ENCODE measurements at places on chromosomes 1 and 21. TPM values are rescaled to one million over a fixed set of nuclear protein-coding genes. Genes with fewer than 3 reads are reported as not detected.

DNA sequence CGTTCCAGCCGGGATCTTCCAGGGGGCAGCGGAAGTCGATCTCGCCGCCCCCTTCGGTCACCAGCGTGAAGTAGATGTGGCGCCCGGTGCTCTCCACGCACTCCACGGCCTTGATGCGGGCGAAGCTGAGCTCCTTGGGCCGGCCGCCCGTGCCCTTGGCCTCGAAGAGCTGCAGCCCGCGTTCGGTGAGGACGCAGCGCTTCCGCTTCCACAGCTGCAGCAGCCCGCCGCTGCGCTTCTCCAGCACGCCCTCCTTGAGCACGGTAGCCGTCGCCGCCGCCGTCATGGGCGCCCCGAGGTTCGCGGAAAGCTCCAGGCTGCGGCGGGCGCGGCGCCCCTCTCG, 516 bp downstream of the PHLDA3 start:
- no peaks in the 10 kb centered on the region for H3K36me3 ChIP-seq
- H3K4me1 ChIP-seq: no peaks in the 10 kb centered on the region

GRCh38 chr1:184101141-184101540, 49.6 kb downstream of the TSEN15 start:
- no peaks in the 10 kb centered on the region for H3K36me3 ChIP-seq
- no peaks in the 10 kb centered on the region for H3K4me1 ChIP-seq
- no peak for DNase-seq
- H3K27ac ChIP-seq: no peak overlapping the region

GRCh38 chr1:10635992-10636391, 160.5 kb downstream of the CASZ1 start:
- H3K27me3 ChIP-seq: no peaks in the 10 kb centered on the region
- H3K36me3 ChIP-seq: no peaks in the 10 kb centered on the region
- DNase-seq: no peak
- H3K27ac ChIP-seq: no peak overlapping the region
- H3K4me3 ChIP-seq: no peak overlapping the region

GRCh38 chr1:94209982-94210381, 27.4 kb downstream of the ARHGAP29 start:
- H3K27ac ChIP-seq: no peak overlapping the region
- no peaks in the 10 kb centered on the region for H3K36me3 ChIP-seq
- no peak overlapping the region for H3K4me3 ChIP-seq
- no peaks in the 10 kb centered on the region for H3K4me1 ChIP-seq

- no peaks in the 10 kb centered on the region for H3K27me3 ChIP-seq
- H3K27ac ChIP-seq: peak overlapping the region; percentile 77
- H3K36me3 ChIP-seq: peaks cover 33% of the 10 kb centered on the region
- H3K4me1 ChIP-seq: peaks cover 46% of the 10 kb centered on the region
Observed at GRCh38 chr1:39960431-39960958, 5.5 kb downstream of the MFSD2A start.

GRCh38 chr1:111441573-111442192, 7.4 kb downstream of the WDR77 start:
- peaks cover 84% of the 10 kb centered on the region for H3K36me3 ChIP-seq
- H3K27ac ChIP-seq: no peak overlapping the region
- H3K27me3 ChIP-seq: no peaks in the 10 kb centered on the region
- H3K4me3 ChIP-seq: no peak overlapping the region
- peaks cover 3% of the 10 kb centered on the region for H3K4me1 ChIP-seq

DNA sequence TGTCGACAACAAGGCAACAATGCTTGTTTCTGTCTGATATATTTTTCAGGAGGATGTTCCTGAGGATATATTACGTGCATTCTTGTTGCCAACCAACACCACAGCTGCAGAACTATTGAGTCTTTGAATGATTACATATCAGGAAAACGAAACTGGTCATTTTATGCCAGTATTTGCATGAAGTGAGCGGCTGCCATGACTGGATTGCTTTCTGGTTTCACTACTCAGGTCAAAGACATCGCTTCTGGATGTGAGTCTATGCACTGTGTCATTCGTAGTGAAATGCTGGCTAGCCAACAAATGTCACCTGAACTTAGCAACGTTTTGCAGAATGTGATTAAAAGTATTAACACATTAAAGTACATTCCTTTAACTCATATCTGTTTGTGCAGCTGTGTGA, 35.8 kb upstream of the OLFM3 start:
- no peak overlapping the region for H3K27ac ChIP-seq
- H3K4me1 ChIP-seq: no peaks in the 10 kb centered on the region
- H3K27me3 ChIP-seq: no peaks in the 10 kb centered on the region
- H3K36me3 ChIP-seq: no peaks in the 10 kb centered on the region
- H3K4me3 ChIP-seq: no peak overlapping the region

DNA sequence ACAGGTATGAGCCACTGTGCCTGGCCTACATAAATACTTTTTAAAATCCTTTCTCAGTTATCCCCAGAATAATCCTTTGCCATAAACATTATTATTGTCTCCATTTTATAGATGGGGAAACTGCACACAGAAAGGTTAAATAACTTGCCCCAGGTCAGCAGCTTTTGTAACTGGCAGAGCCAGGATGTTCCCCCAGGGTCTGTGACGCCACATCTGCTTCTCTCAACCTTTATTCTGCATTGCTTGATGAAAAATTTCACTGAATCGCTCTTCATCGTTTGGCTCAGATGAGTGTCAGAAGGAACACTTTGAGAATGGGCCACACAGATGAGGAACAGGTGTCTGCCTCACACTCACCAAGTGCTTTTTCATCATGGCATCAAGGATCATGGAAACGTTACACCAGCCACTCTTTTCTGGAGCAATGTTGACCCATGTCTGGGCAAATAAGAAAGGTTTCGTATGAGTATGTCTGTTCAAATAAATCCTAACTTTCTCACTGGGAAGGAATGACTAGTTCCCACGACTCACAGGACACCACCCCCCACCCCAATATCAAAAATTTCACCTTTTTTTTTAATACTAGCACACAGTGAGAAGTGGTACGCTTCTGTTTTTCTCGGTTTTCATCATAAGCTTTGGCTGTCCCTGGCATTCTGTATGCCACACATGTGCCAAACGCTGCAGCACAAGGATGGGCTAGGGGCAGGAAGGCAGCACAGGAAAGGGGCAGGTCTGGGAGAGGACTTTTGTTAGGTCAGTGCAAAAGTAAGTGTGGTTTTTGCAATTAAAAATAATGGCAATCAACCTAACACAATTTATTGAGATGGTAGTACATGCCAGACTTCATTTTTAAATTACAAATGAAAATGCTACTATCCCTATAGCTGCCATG, 9.0 kb upstream of the PTGFRN start:
- H3K4me3 ChIP-seq: no peak overlapping the region
- H3K27ac ChIP-seq: no peak overlapping the region
- peaks cover 7% of the 10 kb centered on the region for H3K4me1 ChIP-seq
- no peaks in the 10 kb centered on the region for H3K27me3 ChIP-seq

DNA sequence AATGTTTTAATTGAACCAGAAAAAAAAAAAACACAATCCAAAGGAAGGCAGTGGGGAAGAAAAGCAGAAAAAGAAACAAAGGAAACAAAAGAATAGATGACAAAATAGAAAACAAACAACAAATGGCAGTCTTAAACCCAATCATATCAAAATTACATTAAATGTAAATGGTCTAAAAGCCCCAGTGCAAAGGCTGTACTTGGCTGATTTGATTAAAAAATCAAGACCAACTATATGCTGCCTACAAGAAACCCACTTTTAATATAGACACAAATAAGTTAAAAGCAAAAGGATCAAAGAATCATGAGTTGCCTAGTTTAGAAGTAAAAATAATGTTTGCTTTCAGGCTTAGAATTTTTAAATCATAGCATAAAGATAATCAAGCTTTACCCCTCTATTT, 19.8 kb upstream of the C1orf115 start:
- H3K27ac ChIP-seq: no peak overlapping the region
- no peaks in the 10 kb centered on the region for H3K4me1 ChIP-seq
- H3K27me3 ChIP-seq: no peaks in the 10 kb centered on the region
- no peaks in the 10 kb centered on the region for H3K36me3 ChIP-seq

DNA sequence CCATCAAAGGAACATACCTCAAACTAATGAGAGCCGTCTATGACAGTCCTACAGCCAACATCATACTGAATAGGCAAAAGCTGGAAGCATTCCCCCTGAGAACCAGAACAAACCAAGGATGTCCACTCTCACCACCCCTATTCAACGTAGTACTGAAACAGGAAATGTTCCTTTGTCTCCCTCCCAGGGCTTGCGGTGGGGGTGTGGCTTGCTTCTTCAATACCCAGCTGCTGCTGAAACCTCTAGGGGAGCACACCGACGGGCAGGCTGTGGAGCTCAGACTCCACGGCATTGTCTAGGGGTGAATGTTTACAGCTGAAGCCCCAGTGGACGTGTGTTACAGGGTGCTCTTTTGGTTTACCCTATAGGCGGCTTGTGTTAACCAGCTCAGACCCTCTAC, 30.5 kb upstream of the B3GALT2 start:
- no peaks in the 10 kb centered on the region for H3K4me1 ChIP-seq
- no peak overlapping the region for H3K27ac ChIP-seq
- no peaks in the 10 kb centered on the region for H3K27me3 ChIP-seq
- H3K36me3 ChIP-seq: peaks cover 13% of the 10 kb centered on the region

DNA sequence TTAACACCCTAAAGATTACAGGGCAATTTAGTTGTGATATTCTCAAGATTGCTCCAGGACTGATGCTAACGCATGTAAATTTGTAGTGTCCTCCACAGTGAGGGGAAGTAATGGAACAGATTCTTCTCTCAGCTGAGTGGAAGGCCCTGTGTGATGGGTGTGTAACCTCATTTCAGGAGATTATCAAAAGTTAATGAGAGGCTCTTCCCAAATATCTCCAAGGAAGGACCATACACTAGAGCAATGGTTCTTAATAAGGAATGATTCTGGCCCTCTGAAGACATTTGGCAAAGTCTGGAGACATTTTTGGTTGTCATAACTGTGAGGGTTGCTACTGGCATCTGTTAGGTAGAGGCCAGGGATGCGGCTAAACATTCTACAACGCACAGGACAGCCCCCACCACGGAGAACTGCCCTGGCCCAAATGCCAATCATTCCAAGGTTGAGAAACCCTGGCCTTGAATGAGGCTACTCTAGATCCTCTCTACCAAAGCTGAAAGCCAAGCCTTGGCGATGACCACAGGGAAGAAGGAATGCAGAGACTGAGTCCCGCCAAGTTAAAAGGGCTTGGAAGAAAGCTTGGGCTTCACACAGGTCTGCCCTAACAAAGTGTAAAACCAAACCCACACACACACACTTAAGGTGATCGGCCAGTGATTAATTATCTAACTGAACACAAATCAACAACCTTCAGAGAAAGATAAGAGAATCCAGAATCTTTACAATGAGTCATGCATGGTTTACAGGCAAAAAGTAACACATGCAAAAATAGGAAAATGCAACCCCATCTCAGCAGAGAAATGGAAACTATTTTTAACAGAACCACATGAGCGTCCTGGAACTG, 135.8 kb downstream of the SYF2 start:
- no peak for DNase-seq
- H3K27me3 ChIP-seq: no peaks in the 10 kb centered on the region
- no peak overlapping the region for H3K27ac ChIP-seq
- H3K4me3 ChIP-seq: no peak overlapping the region
- no peaks in the 10 kb centered on the region for H3K36me3 ChIP-seq

- no peak overlapping the region for H3K27ac ChIP-seq
- no peaks in the 10 kb centered on the region for H3K27me3 ChIP-seq
- no peak overlapping the region for H3K4me3 ChIP-seq
Observed at GRCh38 chr21:41112740-41113692, 54.9 kb upstream of the BACE2 start.

DNA sequence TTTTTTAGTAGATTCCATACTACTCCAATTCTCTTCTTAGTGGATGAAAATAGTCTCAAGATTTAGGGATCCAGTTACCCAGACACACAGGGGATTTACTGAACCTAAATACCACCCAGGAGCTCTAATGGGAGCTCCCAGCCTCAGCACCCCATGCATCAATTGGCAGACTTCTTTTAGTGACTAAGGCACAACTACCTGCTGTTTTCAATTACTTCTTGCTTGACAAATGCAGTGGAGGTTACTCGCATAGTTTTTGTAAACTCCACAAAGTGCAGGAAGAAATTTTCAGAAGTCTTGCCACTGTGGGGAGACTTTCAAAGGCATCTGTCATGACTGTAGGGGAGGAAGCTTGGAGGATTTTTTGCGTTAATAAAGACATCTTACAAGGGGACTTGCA, 35.5 kb upstream of the MAP10 start:
- no peaks in the 10 kb centered on the region for H3K27me3 ChIP-seq
- H3K4me3 ChIP-seq: no peak overlapping the region
- no peak overlapping the region for H3K27ac ChIP-seq
- no peaks in the 10 kb centered on the region for H3K36me3 ChIP-seq
- H3K4me1 ChIP-seq: no peaks in the 10 kb centered on the region

DNA sequence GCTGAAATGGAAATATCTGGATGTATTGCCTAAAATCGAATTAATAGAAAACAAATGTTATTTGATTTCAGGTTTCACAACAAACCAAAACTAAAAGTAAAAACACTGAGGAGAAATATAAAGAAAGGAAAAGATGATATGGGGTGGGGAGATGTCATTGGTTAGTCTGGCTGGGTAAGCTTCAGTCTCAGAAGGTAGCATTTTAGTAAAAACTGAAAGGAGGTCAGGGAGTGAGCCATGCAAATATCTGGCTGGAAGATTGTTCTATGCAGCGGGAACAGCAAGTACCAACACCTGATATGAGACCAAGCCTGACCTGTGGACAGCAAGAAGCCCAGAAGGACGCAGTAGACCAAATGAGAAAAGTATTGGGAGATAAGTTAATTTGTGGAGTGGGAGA, 264.6 kb downstream of the LRRC40 start:
- no peaks in the 10 kb centered on the region for H3K36me3 ChIP-seq
- no peaks in the 10 kb centered on the region for H3K4me1 ChIP-seq
- no peak overlapping the region for H3K4me3 ChIP-seq
- no peak overlapping the region for H3K27ac ChIP-seq
- H3K27me3 ChIP-seq: 0 out of 2 replicates have a peak, but pooled peaks cover 3% of the 10 kb centered on the region
- no peak for DNase-seq

- H3K27ac ChIP-seq: no peak overlapping the region
- no peaks in the 10 kb centered on the region for H3K27me3 ChIP-seq
- DNase-seq: no peak
- no peaks in the 10 kb centered on the region for H3K36me3 ChIP-seq
- no peaks in the 10 kb centered on the region for H3K4me1 ChIP-seq
Observed at GRCh38 chr1:38938722-38939260, 2.8 kb downstream of the RHBDL2 start.

GRCh38 chr21:31346256-31346821, 2.3 kb upstream of the TIAM1 start:
- H3K4me1 ChIP-seq: no peaks in the 10 kb centered on the region
- no peaks in the 10 kb centered on the region for H3K27me3 ChIP-seq
- H3K27ac ChIP-seq: no peak overlapping the region
- H3K36me3 ChIP-seq: no peaks in the 10 kb centered on the region

The C8A gene
- not detected for total RNA-seq

The NGF gene
- total RNA-seq: not detected

The TMEM269 gene
- total RNA-seq: not detected

The TAS1R3 gene
- total RNA-seq: 82.6 TPM

The LCE2A gene
- not detected for total RNA-seq

The DDR2 gene
- total RNA-seq: 0.43 TPM

The FCN3 gene
- not detected for total RNA-seq

Data from Karpas-422 (cell line).